ENCODE measurements at places on chromosomes 2 and 18.

DNA sequence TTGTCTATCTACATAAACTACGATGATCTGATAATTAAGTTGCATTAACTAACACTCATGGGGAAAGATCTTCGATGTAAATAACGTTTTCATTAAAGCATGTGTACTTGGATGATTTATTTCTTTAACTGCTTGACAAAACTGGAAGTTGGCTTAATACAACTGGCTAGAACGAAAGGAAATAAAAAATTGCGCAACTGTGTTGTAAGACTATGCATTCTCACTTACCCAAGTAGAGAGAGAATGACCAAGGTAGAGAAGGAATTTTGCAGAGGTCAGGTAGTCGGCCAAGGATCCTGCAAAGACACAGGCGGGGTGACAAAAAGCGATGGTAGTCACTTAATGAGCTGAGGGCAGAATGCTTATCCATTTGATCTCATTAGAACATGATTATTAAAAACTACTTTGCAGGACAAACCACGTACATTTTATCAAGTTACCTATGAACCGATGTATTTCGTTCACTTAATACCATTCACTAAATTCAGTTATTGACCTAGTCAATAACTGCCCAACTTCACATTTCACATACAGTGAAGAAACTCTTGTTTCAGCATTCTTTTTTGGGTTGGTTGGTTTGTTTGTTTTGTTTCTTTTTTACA, 900 bp downstream of the SLC40A1 start:
- DNase-seq = no peak

GRCh38 chr2:71852141-71852711, 295.4 kb downstream of the CYP26B1 start:
- no peak for DNase-seq

GRCh38 chr2:150432312-150432625, 55.2 kb downstream of the RND3 start:
- DNase-seq = no peak

- no peak for DNase-seq
These were observed 170.6 kb downstream of the FHOD3 start for GRCh38 chr18:36468161-36468560.

GRCh38 chr2:18976168-18976961, 382.1 kb downstream of the OSR1 start:
- peak; percentile 30 for DNase-seq

DNA sequence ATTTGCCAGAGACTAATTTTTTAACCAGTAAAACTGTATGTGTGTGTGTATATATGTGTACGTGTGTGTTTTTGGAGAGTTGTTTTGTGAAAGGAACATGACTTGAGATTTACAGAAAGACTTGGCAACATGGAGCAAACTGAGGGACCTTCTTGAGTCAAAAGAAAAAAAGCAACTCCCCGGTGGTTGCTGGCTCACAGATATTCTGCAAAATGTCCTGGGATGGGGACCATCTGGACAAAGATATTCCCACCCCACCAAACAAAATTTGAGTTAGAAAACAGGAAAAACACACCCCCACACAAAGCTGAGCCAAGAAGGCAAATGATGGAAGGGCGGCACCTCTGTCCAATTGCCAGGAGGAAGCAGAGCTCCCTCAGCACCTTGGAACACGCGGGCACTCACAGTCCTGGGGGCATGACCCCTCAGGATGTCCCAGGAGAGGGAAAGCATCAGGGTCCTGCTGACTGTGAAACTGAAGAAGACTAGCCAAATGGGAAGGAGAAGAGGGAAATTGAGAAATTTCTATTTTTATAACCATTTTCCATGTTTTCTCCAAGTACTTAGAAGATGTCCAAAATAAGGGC, 290.2 kb upstream of the ACVR2A start:
- DNase-seq = no peak

DNA sequence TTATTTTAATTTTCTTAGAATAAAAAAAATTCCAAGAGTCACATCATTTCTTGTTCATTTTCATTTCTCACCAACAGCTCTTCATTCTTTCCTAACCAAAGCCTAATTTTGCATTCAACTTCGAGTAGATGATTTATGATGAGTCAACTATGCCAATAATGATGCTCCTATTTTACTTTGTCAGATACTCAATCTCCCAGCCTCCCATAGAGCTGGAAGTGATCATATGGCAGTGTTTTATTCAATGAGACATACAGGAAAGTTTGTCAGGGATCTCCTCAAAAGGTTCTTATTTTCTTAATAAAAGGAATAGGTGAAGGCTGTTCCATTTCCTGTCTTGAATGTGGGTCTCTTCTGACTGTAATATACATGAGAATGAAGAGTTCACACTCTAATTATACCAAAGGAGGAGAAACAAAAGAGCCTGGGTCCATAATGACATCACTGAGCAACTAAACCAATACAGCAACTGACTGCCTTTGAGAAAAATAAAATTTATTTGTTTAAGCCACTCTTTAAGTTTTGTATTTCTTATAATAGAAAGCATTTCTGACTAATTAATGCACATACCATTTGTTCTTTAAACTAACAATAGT, 231.2 kb upstream of the CYP26B1 start:
- DNase-seq = no peak

DNA sequence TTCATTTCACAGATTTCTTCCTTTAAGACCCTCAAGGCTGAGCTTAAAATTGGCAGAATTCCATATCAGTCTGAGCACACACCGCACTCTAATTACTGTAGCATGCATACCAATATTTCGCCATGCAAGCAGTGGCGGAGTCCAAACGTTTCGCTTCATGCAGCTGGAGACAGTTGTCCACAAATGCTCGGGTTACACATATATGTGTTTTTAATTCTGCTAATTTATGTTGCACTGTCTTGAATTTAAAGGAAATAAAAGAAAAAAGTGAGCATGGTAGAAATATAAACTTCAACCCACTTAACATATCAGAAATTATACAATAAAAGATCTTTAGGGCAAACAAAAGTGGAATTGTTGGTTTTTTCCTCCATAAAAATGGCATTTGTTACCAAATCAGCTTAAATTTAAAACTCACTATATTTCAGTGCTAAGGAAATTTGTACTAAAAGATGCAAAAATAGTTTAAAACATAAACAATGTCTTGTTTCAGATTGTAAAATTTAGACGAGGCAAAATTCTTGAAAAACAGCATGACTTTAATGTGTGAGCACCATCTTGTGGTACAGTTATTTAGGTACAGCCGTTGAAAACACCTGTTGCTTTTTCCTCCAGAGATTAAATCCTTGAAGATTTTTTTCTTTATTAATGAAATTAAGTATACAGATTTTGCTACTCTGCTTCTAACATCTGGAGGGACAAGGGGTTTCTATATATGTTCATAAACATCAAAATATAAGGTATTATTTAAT, 24.1 kb upstream of the KANSL1L start:
- peak; percentile 30 for DNase-seq

GRCh38 chr2:75606761-75607399, 39.7 kb upstream of the MRPL19 start:
- no peak for DNase-seq

DNA sequence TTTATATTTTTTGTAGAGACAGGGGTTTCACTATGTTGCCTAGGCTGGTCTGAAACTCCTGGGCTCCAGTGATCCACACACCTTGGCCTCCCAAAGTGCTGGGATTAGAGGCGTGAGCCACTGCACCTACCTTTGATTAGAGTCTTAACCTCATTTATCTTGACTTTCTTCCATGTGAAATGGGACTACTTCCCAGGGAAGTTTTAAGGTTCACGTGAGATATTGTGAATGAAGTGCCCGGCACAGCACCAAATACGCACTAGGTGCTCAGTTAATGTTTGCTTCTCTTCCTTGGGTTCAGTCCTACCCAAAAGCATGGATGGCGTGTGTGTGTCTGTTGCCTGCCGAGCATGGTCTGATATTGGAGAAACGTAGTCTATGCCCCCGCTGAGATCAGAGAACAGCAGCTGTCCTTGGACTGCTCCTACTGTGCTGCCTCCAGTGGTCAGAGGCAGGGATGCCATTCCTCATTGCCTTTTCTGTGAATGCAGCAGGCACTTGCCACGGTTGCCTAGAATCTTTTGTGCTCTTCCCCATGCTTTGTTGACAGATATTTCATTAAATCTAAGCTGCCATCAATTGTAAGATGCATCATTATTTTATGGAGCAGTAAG, 12.3 kb upstream of the TFCP2L1 start:
- peak; percentile 71 for DNase-seq

DNA sequence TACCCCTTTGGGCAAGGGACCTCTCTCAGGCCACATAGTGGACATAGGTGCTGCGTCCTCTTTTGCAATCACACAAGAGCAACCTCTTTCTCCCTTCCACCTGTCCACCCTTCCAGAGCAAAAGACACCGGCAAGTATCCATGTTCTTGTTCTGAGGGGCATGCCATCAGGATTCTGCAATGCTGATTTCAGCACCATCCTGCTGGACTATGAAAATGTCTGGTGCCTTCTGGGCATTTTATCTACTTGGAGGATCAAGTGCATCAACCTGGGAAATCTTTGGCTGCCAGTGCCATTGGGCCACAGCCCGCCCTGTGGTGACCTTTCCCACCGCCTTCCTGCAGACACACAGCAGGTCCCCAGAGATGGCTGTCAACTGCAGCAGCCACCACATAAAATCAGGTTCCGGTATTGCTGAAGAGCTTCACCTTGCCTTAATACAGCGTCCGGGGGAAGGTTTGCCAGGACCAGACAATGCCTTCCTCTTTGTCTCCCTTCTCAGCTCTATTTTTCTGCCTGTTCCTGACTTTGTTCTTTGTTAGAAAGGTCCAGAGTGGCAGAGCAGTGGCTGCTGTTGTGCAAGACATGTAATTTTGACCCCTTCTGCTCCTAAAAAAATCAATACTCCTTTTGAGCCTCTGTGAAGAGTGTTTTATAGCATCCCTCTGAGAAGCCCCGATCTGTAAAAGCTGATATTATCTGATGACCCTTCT, 18.5 kb upstream of the BOD1L2 start:
- no peak for DNase-seq

DNA sequence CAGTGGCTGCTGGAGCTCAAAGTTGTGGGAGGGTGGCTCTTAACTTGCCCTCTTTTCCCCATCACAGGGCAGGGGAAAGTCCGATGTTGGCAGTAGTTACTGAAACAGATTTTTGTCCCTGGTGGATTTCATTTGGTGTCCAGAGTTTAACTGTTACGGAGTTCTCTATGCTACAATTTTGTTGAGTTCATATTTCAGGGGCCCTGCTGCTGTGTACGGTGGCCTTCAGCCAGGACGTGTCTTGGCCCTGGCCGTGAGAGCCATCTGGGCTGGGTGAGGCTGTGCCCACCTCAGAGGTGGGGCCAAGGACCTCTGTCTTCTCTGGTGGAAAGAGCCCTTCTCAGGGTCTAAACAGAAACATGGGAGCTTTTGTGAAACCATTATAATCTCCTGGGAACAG, 67.4 kb downstream of the SH3YL1 start:
- no peak for DNase-seq

DNA sequence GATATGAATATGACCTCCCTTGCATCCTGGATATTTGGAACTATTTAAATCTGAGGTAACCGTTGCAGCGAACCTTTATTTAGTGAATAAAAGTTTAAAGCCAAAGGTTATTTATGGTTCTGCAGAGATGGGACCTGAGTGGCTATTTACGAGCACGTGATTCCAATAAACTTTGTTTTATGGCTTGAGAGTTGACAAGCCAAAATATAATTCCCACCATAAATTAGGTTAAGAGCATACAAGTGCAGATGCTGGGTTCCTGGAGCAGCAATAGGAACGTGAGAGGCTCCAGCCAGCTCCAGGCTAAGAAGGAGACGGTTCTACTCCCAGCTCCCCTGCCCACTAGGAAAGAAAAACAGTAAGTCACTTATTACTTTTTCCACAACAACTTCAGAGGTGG, 5.2 kb upstream of the HOXD4 start:
- no peak for DNase-seq

DNA sequence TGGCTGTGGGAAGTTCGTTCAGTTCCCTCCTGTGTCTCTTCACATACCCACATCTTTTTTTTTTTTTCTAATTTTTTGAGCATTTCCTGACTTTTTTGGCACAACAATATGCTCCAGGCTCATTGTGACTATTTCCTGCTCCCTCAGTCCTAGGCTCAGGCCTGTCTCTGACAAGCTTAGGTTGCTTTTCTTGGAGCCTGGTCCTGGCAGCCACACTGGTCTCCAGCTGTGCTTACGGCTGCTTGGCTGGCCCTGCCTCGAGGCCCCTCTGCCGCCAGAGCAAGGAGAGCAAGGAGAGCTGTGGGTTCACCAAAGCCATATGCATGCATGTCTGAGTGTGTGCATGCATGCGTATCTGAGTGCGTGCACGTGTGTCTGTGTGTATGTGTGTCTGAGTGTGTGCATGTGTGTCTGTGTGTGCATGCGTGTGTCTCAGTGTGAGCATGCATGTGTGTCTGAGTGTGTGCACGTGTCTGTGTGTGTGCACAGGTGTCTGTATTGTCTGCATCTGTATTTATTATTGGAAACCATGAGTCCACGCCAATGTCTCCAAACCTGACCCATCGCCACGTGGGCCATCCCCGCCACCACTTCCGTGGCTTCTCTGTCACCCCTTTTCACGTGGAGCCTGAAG, 766.1 kb upstream of the SALL3 start:
- no peak for DNase-seq

- DNase-seq = no peak
These were observed 402.0 kb upstream of the UBE2E3 start for GRCh38 chr2:180578441-180578840.

DNA sequence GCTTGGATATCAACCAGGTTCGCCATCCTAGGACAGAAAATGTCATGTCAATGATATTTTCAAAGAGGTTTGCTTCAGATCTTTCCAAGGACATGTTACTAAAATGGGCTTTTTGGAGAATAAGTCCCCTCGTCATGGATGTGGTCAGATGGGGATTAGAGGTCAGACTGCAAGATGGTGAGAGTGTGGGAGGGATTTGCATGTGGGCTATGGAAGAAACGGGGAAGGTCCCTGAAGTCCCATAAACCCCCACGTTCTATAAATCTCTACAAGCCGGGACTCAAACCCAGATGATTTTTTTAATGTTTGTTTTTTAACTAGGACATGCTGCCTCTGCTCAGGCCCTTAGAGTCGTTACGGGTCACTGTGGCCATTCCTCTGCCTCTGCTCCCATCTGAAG, 37.7 kb upstream of the IGFBP5 start:
- DNase-seq = no peak

- peak; percentile 52 for DNase-seq
These were observed 17.8 kb upstream of the TMEM131 start for GRCh38 chr2:98013407-98014042.

DNA sequence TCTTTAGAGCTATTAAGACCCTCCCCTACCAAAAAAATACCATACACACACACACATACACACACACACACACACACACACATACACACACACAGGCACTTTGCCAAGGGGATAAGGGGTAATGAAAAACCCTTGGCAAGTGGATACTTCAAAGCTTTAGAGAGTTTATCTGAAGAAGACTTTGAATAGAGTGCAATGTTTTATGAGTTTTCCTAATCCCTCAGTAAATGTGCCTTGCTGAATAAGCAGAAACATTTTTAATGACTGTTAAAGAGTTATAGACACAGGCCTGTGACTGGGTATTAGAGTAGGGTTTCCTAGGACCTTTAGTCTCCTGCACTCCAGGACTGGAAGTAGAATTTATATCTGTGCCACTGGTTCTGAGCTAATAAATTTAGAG, 75.5 kb upstream of the CTAGE1 start:
- no peak for DNase-seq

All from AG08396 (cell line).